ENCODE measurements at places on chromosomes 4 and X.
A peak's percentile ranks its signal among the peaks of the same experiment; 100 is the strongest.

- no peak for DNase-seq
Observed at GRCh38 chrX:130030826-130031225, 48.4 kb downstream of the BCORL1 start.

DNA sequence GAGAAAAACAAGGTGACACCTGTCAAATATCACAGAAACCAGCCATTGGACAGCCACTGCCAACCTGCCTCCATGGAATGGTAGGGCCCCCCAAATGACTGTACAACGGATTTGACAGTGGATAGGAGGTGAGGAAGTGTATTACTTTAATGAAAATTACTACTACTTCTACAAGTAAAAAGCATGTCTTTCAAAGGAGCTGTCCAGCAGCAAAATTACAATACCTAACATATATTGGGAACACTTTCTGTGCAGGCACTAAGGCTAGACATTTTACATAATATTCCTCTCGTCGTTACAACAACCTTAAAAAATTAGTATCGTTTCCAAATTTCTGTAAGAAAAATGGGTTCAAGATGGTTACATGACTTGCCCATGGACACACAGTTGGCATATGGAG lies 14.9 kb downstream of the PPP3CA start:
- DNase-seq: no peak

- DNase-seq: no peak
Observed at GRCh38 chrX:109728173-109728535, 4.9 kb downstream of the ACSL4 start.

DNA sequence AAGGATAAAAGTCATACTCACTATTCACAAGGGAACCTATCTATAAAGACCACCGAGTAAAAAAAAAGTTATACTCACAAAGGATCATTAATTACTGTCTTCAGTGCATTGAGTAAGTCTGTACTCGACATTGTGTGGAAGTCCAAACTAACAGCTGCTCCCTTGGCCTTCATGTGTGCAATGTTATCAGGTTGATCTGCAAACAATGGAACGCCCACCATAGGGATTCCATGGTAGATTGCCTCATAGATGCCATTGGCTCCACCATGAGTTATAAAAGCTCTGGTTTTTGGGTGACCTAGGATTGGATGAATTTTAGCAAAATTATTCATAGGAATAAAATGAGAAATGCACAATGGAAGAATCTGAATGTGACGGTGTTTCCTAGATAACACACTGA lies 10.6 kb downstream of the UGT2B4 start:
- DNase-seq: no peak

DNA sequence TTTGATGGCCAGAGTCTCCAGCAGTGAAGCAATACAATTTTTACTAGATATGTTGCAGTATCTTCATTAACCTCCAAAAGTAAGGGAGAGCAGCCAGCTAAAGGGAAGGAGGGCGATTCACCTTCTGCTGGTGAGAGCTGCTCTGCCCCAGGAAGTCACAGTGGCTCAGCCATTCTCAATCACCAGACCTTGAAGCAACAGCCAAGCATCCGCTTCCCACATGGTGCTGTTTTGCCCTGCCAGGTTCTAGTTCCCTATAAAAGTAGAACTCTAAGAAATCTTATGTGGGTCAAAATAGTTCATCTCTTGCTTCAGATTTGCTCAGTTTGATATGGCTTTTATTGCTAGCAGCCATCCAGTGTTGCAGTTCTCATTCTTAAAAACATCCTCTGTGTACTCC lies 166.8 kb downstream of the STIM2 start:
- DNase-seq: peak; percentile 4

Measured in kidney tubule cell (primary cell).